Testis (tissue), 5 donors: ENCODE measurements at places on chromosomes 3 and 15. TPM values are rescaled to one million over a fixed set of nuclear protein-coding genes. Genes with fewer than 3 reads are reported as not detected.

GRCh38 chr3:16828815-16829214 is 55.9 kb upstream of the PLCL2 start:
- DNase-seq, result peak; percentile 19

- no peak for DNase-seq
These were observed 494.7 kb upstream of the NECTIN3 start for GRCh38 chr3:110576960-110577359.

DNA sequence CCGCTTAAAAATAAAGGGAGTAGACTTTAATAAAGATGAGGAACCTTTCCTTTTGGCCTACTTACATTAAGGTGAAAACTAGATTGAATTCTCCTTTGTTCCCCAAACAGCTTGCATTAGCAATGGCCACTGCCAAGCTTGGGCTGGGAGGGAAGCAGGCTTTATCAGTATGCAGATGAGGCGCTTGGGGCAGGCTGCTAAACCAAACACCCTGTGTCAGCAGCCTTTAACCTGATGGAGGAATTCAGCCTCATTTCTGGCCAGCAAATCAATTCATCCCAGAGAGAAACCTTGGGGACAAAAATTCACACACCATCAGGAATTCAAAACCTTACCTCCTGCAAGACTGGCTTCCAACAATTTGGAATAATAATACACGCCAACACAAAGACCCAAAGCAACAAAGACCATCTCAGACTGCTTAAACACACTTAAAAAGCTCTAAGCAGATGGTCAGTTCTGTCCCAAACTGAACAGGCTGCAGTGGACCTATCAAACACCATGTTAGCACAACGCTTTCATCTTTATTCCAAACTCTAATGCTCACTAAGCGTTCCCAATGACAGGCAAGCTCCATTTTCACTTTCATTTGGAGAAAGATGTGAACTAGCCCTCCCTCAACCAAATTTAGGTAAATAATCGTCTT is 255.1 kb upstream of the CMC1 start:
- DNase-seq, result no peak

DNA sequence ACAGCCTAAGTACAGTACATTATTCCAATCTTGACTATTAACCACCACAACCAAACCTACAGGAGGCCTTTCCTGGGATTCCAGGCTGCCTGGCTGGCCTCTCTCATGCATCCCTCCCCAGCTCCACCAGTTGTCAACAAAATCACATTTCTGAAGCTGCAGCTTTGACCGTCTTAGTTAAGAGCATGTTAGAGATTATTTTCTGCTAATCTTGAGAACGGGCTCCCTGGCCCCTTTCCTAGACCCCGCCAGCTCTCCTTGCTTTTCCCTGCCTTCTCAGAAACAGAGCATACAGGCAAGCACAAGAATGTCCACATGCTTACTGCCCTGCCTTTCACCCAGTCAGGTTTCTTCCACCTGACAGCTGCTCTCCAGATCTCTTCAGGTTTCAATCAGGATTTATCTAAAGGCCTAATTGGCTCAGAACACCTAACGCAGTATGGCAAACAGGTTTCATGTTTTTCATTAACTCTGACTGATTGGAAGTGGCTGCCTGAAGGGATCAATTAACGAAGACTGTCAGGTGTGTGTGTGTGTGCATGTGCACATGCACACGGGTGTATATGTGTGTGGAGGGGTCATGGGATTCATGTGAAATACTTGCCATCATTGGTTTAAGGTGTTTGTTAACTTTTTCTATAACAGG is 12.3 kb downstream of the KY start:
- DNase-seq, result no peak

DNA sequence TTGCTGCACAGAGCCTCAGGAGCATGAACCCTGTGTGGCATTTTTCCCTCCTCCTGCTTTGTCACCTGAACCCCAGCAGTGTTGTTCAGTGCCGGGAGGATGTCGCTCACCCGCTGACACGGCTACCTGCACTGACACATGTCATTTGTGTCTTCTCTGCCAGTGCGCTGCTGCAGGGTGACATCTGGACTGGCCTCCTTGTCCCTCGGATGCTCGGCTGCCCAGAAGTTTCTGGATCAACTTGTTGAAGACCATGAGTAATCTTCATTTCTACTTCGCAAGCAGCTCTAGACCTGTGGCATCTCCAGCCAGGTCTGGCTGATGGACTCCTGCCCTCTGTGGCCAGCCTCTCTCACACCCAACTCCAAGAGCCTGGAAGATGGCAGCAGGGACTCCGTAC is 311.1 kb upstream of the C2CD4B start:
- DNase-seq, result no peak

DNA sequence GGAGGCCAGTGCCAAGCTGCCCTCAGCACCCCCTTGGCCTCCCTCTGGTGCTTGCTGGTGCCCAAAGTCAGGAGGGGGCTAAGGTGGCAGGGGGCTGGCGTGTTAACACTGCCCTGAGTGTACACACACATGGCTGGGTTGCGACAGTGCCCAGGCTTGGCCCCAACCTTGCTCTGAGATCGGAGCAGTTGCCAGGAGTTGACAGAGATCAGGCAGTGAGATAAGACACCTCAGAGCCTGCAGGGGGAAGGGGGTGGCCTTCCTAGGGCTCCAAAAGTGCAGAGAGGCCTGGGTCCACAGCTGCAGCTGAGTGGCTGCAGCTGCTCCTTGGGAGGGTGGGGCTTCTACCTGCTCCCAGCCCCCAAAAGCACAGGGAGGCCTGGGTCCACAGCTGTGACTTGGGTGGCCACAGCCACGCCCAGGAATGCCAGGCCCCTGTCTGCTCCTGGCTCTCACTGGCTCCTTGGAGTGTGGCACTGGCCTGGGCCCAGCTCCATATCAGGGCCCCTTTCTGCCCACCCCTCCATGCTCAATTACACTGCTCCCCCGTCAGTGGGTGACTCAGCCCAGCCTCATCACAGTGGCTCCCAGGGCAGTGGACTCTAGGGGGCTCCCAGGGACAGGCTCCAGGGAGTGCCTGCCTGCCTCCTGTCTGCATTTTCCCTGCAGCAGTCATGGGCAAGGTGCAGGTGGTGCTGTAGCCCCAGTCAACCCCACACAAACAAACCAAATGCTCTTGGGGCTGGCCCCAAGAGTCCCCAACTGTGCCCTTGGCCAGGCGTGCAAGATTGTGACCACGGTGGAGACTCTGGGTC is 56.4 kb upstream of the C15orf39 start:
- no peak for DNase-seq

GRCh38 chr3:11452885-11453847 is 181.0 kb downstream of the ATG7 start:
- DNase-seq, result no peak

DNA sequence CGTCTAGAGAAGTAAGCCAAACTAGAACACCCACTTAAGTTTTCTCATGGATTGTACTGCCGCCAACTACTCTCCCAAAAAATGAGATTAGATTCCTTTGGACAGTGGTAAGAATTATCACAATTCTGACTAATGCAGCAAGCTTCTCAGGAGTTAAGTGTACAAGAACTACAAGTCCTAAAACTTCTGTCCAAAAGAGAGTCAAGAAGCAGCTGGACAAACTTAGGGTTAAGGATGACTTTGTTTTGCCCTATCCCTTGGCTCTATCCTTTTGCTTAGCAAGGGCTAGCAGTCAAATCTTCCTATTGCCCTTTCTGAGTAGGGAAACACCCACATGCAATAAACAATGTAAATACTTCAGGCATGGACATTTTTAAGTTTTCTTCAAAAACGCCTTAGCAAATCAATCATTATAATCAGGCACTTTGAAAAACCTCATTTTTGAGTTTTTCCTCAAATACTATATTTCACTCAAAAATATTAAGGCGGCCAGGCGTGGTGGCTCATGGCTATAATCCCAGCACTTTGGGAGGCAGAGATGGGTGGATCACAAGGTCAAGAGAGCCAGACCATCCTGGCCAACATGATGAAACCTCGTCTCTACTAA is 19.5 kb downstream of the RAF1 start:
- no peak for DNase-seq

- no peak for DNase-seq
These were observed 1.1 kb upstream of the WDR82 start for GRCh38 chr3:52279596-52279995.

DNA sequence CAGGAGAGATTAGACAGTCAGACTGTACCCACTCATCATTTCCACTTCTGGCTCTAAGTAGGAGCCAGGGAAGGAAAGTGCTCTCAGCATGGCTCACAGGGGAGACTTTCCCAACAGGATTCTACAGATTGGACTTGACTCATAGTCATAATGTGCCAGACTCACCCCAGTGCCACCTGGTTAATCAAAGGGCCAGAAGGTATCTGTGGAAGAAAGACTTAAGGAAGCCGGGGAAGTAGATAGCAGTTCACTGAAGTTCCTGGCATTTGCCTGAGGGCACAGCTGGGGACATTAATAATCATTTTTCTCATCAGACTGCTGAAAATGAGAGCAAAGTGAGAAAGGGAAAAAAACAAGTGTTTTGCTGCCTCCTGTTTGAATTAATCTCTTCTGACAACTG is 717.5 kb downstream of the TUSC7 start:
- DNase-seq, result no peak

GRCh38 chr3:48217449-48217848 is 5.8 kb upstream of the CAMP start:
- no peak for DNase-seq

DNA sequence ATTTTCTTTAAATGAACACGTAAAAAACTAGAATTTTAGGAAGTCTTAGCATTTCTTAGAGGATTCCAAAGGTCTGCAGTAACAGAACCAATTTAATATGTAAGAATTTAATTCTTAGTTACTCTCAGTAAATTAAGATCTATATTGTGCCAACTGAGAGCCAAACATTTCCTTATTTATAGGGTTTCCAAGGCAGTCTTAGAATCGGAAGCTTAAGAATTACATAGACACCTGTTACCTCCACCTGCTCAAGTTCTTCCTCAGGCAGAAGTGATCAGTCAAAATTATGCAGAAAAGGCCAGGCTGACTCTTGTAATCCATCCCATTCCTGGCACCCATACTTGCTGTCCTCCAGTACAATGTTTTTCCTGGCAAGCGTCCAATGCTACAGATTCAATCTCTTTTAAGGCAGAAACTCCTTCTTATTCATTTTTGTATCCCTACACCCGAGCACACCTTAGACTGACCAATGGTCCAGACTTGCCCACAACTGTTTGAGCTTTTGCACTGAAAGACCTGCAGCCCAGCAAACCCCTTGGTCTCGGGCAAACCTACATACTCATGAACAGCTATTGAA is 64.3 kb downstream of the NCEH1 start:
- DNase-seq, result peak; percentile 50

DNA sequence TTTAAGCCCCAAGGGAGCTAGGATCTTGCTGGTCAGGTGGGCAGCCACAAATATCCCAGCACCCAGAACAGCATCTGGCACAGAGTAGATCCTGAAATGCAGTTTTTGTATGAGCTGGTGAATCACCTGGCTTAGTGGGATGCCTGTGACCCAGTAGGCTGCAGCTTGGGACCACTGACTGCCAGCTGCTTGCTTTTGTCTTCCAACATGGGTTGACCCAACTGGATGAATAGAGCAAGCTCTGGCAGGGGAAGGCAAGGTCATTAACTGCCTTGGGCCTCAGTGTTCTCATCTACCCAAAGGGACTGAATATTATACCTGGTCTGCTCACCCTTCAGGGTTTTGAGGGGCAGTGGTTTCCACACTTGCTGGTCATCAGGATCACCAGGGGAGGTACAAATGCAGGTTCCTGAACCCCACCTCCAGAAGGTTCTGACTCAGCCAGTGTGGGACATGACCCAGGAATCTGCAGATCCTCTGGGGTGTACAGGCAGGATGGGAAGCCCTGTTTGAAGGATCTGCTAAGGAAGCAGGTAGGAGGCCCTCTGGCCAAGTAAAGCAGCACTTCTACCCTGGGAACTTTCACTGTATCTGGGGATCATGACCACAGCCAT is 55.4 kb downstream of the ITGA11 start:
- DNase-seq, result no peak

GRCh38 chr15:99006904-99007495 is 592 bp downstream of the PGPEP1L start:
- no peak for DNase-seq

- no peak for DNase-seq
These were observed 534.0 kb upstream of the NAALADL2 start for GRCh38 chr3:174325171-174325570.

DNA sequence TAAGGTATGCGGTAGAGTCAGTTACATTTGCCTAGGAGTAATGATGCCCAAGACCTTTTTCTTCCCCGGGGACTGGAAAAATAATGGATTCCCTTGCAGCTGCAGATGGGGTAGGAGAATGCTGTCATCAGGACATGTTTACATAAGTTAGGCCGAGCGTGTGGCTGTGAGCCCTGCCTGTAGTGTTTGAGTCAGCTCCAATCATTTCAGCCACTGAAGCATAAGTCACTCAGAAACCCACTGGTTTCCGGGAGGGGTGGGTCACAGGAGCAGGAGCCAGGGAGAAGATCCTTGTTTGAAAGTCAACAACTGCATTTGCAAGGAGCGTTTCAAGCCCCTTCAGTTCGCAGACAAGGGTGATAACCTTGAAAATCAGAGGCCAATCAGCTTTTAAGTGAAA is 562.3 kb downstream of the MCTP2 start:
- no peak for DNase-seq

GRCh38 chr15:58026051-58026450 is 39.5 kb downstream of the ALDH1A2 start:
- no peak for DNase-seq

GRCh38 chr3:13574083-13574797 is 25.3 kb downstream of the FBLN2 start:
- DNase-seq, result no peak

- no peak for DNase-seq
These were observed 85.6 kb downstream of the OSBPL10 start for GRCh38 chr3:31895471-31895870.

DNA sequence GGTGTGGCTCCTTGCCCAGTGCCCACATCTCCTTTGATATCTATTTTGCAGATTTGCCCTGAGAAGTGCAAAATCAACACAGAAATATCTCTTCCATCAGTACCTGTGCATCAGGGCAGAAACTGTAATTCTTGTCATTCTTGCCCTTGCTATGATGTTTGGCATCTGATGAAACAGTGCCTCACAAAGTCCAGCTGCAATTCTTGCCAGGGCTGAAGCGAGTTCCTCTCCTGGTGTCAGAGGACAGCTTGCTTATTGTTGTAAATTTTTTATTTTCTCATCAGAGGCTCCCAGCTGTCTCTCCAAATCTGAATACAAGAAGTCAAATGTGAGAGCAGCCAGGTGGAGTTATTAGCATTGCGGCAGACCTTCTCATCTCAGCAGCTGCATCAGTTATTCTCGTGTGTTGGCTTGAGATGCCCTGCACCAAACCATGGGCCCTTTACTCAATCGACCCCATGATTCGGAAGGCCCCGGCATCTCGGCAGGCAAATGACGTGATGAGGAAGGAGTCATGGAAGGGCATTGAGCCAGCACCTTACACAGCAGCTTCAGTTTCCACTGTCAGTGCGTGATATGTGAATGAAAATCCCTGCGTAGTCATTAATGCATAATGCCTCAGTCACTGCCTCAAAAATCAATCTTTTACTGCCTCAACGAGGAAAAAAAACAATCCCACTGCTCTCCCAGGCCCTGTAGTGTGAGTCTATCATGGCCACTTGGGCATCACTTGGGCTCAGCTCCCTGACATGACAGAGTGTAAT is 93.4 kb downstream of the CCNL1 start:
- DNase-seq, result no peak

GRCh38 chr15:42984493-42985034 is 64.0 kb upstream of the TTBK2 start:
- DNase-seq, result no peak

GRCh38 chr3:14991818-14992612 is 44.6 kb downstream of the NR2C2 start:
- DNase-seq, result no peak

FOXL2NB gene
- 2.8 TPM for total RNA-seq

HHATL gene
- 6.4 TPM for total RNA-seq

TICRR gene
- total RNA-seq, result 7.7 TPM

CTXN2 gene
- total RNA-seq, result 0.25 TPM

FBXL2 gene
- 38.3 TPM for total RNA-seq

DNASE1L3 gene
- total RNA-seq, result 1.2 TPM

TRH gene
- 0.87 TPM for total RNA-seq

CCR2 gene
- not detected for total RNA-seq

BTLA gene
- 1.2 TPM for total RNA-seq
